ENCODE measurements at places on chromosomes 13 and 19. TPM values are rescaled to one million over a fixed set of nuclear protein-coding genes. Genes with fewer than 3 reads are reported as not detected.

DNA sequence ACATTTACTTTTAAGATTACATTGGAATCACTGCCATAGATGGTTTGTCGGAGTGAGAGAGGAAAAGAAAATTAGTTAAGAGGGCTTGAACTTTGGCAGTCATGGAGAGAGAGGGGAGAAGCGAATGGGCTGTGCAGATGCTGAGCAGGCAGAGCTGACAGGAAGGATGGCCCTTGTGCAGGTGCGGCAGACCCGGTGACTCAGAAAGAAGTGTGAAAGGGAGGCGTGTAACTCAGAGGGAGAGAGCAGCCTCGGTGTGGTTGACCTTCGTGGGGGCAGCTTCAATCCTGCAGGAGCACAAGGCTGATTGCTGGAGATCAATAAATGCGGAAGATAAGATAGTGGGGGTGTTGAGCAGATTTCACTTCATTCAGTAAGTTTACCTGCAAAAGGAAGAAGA, 76.9 kb downstream of the TNFSF13B start:
- peak; percentile 0 for DNase-seq
- no peaks in the 10 kb centered on the region for H3K27me3 ChIP-seq
- H3K4me3 ChIP-seq, result no peak overlapping the region
- H3K4me1 ChIP-seq, result peaks cover 10% of the 10 kb centered on the region

GRCh38 chr13:51045451-51045850, 65.6 kb downstream of the C13orf42 start:
- no peaks in the 10 kb centered on the region for H3K4me1 ChIP-seq
- no peaks in the 10 kb centered on the region for H3K36me3 ChIP-seq
- no peaks in the 10 kb centered on the region for H3K27me3 ChIP-seq
- no peak overlapping the region for H3K4me3 ChIP-seq
- no peak overlapping the region for H3K27ac ChIP-seq

DNA sequence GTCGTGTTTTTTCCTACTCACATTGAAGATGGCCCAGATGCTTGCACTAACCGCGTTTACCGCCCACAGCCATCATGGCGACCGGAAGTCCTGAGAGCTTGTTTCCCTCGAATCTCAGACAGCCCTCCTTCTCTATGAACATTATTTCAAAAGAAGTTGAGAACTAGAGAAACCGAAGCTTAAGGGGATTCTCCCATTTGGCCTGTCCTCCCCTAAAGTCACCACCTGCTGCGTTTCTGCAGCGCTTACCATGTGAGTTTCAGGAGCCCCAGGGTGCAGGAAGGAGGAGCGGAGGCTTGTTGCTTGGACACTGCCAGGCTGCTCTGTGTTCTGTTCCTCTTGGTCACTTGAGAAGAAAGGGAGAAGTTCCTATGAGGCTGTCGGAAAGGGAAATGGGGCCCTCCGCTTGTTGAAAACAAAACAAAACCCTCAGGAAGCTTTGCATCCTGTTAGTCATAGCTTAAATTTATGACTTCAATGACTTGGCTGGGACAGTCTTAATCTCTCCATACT, 6.2 kb downstream of the CARD8 start:
- no peaks in the 10 kb centered on the region for H3K27me3 ChIP-seq
- peaks cover under 1% of the 10 kb centered on the region for H3K4me1 ChIP-seq
- DNase-seq, result no peak
- H3K36me3 ChIP-seq, result no peaks in the 10 kb centered on the region
- H3K4me3 ChIP-seq, result no peak overlapping the region

GRCh38 chr19:14203177-14203576, 2.8 kb downstream of the ADGRL1 start:
- peaks cover 22% of the 10 kb centered on the region for H3K4me1 ChIP-seq
- H3K27me3 ChIP-seq, result peaks cover 31% of the 10 kb centered on the region
- no peak for DNase-seq
- no peak overlapping the region for H3K4me3 ChIP-seq

DNA sequence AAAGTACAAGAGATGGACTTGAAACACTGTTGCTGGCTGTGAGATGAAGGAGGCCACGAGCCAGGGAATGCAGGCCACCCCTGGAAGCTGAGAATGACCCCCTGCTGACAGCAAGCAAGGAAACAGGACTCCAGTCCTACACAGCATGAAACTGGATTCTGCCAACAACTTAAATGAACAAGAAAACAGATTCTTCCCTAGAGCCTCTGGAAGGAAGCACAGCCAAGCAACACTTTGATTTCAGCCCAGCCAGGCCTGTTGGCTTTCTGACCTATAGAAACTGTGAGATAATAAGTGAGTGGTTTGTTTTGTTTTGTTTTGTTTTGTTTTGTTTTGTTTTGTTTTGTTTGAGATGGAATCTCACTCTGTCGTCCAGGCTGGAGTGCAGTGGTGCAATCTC, 105.3 kb upstream of the CACNA1A start:
- no peak overlapping the region for H3K27ac ChIP-seq
- no peak overlapping the region for H3K4me3 ChIP-seq
- no peaks in the 10 kb centered on the region for H3K36me3 ChIP-seq
- H3K4me1 ChIP-seq, result peaks cover 8% of the 10 kb centered on the region
- peaks cover 8% of the 10 kb centered on the region for H3K27me3 ChIP-seq

DNA sequence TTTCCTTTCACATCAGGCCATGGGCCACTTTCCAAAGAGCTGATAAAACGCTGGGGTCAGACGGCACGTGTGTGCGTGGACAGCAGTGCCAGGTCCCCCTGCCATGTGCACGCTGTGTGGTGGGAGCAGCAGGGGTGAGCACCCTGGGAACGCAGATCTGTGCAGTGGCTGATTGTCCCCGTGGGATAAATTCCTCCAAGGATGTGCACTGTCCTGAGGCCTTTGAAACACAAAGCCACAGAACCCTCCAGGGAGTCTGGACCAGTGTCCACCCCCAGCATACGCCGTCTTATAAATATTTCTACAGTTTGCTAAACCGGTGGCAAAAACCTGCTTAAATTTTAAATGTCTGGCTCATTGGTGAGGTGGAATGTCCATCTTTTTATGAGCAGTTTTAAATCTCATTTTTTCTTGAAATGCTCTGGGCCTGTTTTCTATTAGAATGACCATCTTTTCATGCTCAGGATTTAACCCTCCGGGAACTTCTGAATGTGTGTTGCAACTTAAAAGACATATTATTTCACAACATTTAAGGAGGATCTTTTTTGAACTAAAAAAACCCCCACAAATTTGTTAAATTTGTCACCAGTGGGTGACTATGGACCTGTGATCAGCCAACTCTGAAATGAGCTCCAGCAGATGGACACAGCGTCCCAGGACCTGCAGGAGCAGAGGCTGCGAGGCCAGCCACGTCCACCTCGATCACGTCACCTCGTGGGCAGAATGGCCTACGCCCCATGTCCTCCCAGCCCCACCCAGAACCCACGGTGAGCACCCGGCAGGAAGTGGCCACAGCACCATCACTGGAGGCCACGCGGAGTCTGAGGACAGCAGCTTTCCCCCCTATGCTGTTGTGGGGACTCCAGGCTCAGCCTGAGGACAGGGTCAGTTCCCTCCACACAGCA, 68.6 kb downstream of the RASA3 start:
- DNase-seq, result peak; percentile 1
- H3K27ac ChIP-seq, result no peak overlapping the region
- H3K27me3 ChIP-seq, result no peaks in the 10 kb centered on the region
- no peaks in the 10 kb centered on the region for H3K36me3 ChIP-seq

DNA sequence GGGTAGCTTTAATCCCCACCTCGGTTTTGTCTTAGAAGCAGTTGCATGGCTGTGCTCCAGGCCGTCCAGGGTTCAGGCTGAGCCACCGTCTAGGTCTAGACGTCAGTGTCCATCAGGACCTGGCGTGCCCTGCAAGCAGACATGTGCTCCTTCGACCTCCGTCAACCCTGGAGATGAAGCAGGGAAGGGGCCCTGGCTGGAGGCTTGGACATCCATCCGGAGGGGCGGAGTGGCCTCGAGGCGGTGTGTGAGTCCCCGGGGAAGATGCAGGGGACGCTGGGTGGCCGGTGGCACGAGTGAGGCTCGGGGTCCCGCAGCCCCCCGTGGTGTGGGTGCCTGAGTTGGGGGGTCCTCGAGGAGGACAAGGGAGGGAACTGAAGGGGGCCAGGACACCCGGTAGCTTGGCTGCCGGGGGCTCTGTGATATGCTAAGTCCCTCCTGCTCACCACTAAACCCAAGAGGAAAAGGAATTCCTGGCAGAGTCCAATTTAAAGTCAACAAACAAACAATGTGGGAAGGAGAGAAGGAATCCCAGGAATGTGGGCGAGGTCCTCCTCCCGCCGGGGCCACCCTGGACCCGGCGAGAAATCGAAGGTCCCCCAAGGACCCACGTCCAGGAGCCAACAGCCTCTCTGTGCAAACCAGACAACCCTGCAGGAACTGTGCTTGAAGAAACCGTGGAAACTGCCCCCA, 14.9 kb upstream of the PTBP1 start:
- peaks cover 9% of the 10 kb centered on the region for H3K4me1 ChIP-seq
- H3K36me3 ChIP-seq, result peaks cover 6% of the 10 kb centered on the region
- H3K27me3 ChIP-seq, result no peaks in the 10 kb centered on the region
- H3K4me3 ChIP-seq, result peak overlapping the region; percentile 54
- H3K27ac ChIP-seq, result no peak overlapping the region

GRCh38 chr19:54875506-54875905, 1.5 kb downstream of the FCAR start:
- no peaks in the 10 kb centered on the region for H3K36me3 ChIP-seq
- no peak overlapping the region for H3K4me3 ChIP-seq
- no peaks in the 10 kb centered on the region for H3K4me1 ChIP-seq
- no peak overlapping the region for H3K27ac ChIP-seq

- no peak overlapping the region for H3K27ac ChIP-seq
- no peak for DNase-seq
- no peak overlapping the region for H3K4me3 ChIP-seq
- H3K36me3 ChIP-seq, result no peaks in the 10 kb centered on the region
- H3K27me3 ChIP-seq, result no peaks in the 10 kb centered on the region
These were observed 356.5 kb downstream of the NALCN start for GRCh38 chr13:101059793-101060192.

GRCh38 chr19:28960586-28960985, 252.4 kb downstream of the UQCRFS1 start:
- peaks cover 40% of the 10 kb centered on the region for H3K4me1 ChIP-seq
- H3K36me3 ChIP-seq, result peaks cover 11% of the 10 kb centered on the region
- H3K4me3 ChIP-seq, result no peak overlapping the region
- no peaks in the 10 kb centered on the region for H3K27me3 ChIP-seq
- peak overlapping the region; percentile 99 for H3K27ac ChIP-seq

- peaks cover 27% of the 10 kb centered on the region for H3K36me3 ChIP-seq
- no peak overlapping the region for H3K27ac ChIP-seq
- peak overlapping the region; percentile 80 for H3K4me3 ChIP-seq
- no peak for DNase-seq
- peaks cover 25% of the 10 kb centered on the region for H3K4me1 ChIP-seq
These were observed 732 bp upstream of the MAP1S start for GRCh38 chr19:17718550-17718946.

- no peak overlapping the region for H3K27ac ChIP-seq
- H3K4me3 ChIP-seq, result no peak overlapping the region
- H3K4me1 ChIP-seq, result no peaks in the 10 kb centered on the region
- peaks cover 11% of the 10 kb centered on the region for H3K36me3 ChIP-seq
- no peaks in the 10 kb centered on the region for H3K27me3 ChIP-seq
- DNase-seq, result no peak
These were observed 28.1 kb upstream of the ZNF527 start for GRCh38 chr19:37342753-37343152.

- DNase-seq, result no peak
- no peak overlapping the region for H3K27ac ChIP-seq
- H3K4me1 ChIP-seq, result no peaks in the 10 kb centered on the region
- H3K4me3 ChIP-seq, result no peak overlapping the region
These were observed 2138.5 kb upstream of the PCDH20 start for GRCh38 chr13:63554157-63554556.

DNA sequence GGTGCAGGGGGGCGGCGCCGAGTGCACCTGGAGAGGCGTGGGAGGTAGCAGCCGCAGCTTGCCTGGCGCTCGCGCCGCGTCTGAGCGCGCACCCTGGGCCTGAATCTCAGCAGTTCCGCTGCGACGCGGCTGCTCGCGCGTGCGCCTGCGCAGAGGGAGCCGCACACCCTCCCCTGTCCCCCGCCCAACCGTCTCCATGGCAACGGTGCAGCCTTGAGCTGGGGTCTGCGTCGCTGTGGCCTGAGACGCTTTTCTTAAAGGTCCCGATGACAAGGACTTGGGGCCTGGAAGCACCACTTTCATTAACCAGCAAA, at the start of gene PNMA8B:
PNMA8B (minus strand) TSS at position 82 of the 314 bp plus-strand sequence. CDS start 402 bp downstream, outside the sequence.
- peaks cover 10% of the 10 kb centered on the region for H3K36me3 ChIP-seq
- H3K4me3 ChIP-seq, result no peak within 1 kb of the TSS
- no peak for DNase-seq
- peaks cover 18% of the 10 kb centered on the region for H3K4me1 ChIP-seq
- H3K27me3 ChIP-seq, result peaks cover 43% of the 10 kb centered on the region

The NXNL1 gene
- not detected for total RNA-seq

The ZNF358 gene
- 23.8 TPM for total RNA-seq

The CNN1 gene
- not detected for total RNA-seq

Data from Calu3 (cell line).